Activated CD8-positive, alpha-beta memory T cell treated with anti-CD3 and anti-CD28 coated beads for 1 hour (primary cell): ENCODE measurements at places on chromosomes 5 and 9.

DNA sequence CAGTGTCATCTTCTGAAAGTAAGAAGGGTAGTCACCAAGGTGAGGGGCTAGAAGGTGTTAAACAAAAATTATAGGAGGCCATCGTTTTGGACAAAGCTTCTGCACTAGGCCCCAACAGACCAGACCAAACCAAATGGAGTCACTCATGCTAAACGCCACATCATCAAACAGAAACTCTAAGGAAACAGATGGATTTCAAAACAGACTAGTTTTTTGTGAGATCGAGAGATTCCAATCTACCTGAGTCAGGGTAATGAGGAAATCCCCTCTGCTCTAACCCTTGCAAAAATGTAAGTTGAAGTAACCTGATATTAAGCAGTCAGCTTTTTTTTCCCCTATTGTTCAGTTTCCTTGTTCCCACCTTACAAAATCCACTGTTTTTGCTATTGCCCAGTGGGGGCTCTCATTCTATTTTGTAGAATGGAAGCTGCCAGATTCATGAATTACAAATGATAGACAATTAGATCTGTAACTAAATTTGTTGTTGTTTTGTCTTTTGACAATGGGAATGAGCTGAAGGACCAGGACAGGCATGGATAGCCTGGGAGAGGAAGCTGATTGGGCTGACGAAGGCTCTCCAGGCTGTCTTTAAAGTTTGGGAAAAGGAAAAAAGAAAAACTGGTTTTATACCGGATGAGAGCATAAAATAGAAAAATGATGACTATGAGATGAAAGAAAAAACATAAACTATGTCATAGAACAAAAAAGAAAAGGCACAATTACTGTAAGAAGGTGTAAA, 94.7 kb upstream of the ADAMTSL1 start:
- no peak for DNase-seq

DNA sequence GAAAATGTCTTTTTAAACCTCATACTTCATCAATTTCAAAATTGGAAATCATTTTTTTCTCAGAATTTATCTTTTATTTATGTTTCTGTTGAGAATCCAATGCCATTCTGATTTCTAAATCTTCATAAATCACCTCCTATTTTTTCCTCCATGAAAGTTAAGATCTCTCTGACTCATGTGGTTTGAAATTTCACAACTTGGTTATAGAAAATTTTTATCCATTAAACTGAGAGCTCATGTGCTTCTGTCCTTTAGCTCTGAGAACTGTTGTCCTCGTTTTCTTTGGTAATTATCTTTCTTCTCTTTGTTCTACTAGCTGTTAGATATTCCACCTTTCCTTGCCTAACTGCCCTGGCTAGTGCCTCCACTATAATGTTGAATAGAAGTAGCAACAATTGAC, 1.5 kb upstream of the RNF180 start:
- no peak for DNase-seq

DNA sequence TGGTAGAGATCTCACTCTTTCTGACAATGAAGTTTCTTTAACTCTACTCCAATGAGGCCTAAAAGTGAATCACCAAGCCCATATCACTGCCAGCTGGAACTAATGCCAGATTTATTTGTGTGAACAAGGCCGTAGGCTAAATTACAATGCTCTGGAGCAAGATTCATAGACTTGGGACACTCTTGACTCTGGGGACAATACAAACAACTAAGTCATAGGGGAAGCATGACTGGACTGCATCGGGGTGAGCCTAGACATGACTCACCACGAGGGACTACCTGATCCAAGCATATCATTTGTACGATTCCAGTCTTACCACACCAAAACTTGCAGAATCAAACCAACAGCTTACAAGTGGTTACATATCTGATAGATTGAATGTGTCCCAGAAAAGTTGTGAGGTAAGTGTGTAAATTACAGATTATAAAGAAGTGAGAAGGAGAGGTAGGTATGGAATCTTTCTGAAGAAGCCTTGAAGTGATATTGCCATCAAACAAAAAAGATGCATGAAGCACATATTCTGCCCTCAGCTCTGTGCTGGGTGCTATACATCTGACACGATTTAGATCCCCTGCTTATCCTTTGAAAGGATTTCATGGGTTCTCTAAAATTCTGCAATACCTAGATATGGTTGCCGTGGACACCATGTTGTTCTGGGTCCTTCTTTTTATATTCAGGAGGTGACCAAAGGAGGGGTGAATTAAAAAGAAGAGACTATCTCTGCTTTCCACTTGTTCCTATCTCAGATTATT, 199.3 kb upstream of the PDE4D start:
- DNase-seq: no peak

GRCh38 chr5:60487885-60488442, 212.0 kb downstream of the DEPDC1B start:
- DNase-seq: no peak

DNA sequence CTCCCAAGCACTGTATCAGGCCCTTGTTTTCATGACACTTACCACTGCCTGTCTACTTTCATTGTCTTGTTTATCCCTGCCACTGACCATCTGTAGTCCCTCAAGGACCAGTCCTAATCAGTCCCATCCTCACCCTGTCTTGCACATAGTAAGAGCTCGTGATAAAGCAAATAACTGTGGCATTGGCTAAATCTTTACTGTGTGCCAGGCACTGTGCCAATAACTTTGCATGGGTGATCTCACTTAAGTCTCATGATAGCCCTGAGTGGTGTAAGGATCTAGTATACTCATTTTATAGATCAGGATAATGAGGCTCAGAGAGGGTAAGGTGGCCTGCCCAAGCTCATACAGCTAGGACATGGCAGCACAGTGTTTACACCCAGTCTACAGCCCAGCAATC, 5.6 kb downstream of the CDX1 start:
- no peak for DNase-seq

DNA sequence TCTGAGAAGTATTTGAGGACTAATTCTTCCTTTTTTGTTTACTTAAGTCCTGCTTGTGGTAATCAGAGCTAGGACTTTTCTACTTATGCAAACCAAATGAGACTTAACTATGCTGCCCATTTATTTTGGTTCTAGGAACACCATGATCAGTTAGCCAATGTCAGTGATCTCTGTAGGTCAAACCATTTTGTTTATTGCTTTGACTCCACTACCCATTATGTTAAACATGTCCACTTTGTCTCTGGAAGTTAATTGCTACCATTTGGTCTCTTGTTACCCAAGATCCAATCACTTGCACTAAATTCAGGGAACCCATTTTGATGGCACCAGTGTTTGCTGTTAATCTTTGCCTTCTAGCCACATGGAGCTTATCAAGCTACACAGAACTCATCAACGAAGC, 161.9 kb downstream of the CCDC171 start:
- no peak for DNase-seq

GRCh38 chr9:129902740-129903134, 67.5 kb downstream of the USP20 start:
- DNase-seq: no peak

GRCh38 chr5:91957666-91958065, 574.5 kb upstream of the ARRDC3 start:
- no peak for DNase-seq

GRCh38 chr9:17081814-17082213, 53.0 kb upstream of the CNTLN start:
- no peak for DNase-seq

- no peak for DNase-seq
Observed at GRCh38 chr9:20681467-20681866, 2.6 kb upstream of the FOCAD start.

- DNase-seq: no peak
Observed at GRCh38 chr9:127679506-127679905, 27.3 kb upstream of the CFAP157 start.

- no peak for DNase-seq
Observed at GRCh38 chr5:32394981-32395380, 49.6 kb downstream of the ZFR start.

GRCh38 chr5:53418826-53419658, 61.4 kb upstream of the FST start:
- no peak for DNase-seq
